ENCODE measurements at places on chromosomes 2 and 18.

DNA sequence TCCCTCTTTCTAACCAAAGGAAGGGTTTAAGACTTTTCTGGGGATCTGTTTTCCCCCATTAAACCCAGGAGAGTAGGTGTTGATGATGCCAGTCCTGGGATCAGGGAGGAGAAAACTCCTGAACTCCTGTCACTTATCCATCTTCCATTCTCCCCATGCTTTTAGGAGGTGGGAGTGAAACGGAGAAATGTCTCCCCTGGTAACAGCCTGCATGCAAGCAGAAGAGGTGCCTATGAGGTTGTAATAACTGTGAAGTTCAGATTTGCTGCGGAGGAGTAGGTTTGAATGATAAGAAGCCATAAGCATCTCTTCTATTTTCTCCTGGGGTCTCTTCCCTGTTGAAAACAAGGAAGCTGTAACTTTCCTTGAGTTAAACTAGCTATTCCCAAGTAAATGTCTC, 150.8 kb downstream of the SLC4A3 start:
- DNase-seq, result no peak

DNA sequence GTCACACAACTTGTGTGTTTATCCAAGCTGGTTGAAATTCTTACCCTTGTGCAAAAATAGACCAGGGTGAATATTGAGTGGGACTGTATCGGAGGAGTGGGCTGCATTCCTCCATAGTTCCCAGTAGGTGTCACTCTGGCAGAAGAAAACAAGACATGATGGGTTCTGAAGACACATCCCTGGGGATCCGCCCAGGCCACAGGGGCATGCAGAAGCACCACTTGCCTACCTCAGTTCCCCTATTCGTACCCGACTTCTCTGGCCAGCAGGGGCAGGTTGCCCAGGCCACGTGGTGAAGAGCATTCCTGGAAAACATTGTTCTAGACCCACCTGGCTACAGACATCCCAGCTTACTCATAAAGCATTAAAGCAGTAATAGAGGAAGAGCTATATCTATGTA, 168.2 kb downstream of the FAM210A start:
- DNase-seq, result no peak

- DNase-seq, result no peak
Measured at GRCh38 chr2:86446060-86446459, 4.9 kb downstream of the KDM3A start.

DNA sequence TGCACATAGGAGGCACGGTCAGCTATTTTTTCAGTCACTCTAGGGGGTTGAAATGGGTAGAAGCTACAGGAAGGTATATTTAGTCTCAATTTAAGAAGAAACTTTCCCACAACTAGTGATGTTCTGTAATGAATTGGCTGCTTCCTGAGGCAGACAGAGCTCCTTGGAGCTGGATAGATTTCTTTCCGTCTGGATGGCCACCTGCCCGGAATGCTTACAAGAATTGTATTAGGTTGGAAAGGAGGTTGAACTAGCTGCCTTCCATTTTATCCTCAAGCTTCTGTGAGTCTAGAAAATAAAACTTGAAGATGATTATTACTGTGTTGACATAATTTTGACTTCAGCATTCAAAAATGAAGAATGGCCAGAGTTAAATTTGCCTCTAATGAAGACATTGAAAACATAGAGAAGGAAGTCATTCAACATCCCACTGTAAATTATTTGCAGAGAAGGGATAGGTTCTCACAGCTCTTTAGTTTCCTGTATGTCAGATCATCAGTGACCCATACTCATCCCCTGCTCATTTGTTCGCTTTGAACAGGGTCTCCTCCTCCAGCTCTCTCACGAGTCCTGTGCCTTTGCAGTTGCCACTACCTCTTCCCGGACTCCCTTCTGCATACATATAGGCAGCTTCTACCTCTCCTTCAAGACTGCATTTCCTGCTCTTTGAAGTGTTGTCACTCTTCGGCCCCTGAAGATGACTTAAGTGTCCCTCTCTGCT, 88.8 kb downstream of the CRIM1 start:
- no peak for DNase-seq

GRCh38 chr2:182456784-182457183, 29.9 kb upstream of the PDE1A start:
- DNase-seq, result no peak
